NCI-H748 treated with DMSO at 0.1 percent for 48 hours (cell line): ENCODE measurements at places on chromosomes 11 and 22.
A peak's percentile ranks its signal among the peaks of the same experiment; 100 is the strongest.

DNA sequence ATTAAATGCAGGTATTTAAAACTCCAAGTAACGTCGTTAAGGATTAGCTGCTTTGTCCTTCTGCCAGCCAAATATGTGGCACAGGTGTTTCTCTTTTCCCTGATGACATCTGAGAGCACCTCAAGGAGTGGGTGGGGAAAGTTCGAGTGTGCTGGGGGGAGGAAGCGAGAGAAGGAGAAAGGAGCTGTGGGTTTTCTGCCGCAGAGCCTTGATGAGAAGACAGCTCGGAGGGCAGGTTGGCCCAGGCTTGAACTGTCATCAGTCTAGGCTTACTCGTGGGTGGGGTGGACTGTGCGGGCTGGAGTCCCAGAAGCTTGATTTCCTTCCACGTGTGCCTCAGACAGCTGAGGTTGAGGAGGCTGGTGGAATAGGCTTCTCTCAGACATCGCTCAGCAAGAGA is 15.2 kb upstream of the SORL1-AS1 start:
- DNase-seq, result no peak

DNA sequence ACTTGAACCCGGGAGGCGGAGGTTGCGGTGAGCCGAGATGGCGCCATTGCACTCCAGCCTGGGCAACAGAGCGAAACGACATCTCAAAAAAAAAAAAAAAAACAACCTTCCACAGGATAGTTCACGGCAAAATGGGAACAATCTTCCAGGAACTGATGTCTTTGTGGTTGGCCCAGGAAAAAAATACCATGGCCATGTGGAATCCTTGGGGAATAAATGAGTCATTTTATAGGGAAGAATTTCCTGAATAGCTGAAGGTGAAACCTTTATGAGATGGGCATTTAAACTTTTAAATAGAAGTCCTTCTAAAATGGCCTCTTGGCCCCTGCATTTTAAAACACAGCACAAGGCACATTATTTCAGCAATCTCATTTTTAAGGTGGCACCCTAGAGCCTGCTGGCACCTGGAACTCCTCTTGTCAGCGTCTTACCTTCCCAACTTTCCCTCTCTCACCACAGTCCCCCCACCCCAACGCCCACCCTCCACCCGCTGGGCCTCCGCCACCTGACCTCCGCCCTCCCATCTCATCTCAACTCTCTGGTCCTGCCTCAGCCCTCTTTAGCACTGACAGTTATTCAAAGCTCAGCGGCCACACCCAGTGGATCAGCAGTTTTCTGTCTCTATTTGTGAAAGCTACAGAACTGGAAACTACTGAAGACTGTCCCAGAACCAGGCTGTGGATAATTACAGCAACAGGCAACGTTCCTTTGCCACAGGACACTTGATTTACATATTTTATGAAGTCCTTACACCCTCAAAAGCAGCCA is 43.1 kb downstream of the SCGB1A1 start:
- DNase-seq, result no peak

DNA sequence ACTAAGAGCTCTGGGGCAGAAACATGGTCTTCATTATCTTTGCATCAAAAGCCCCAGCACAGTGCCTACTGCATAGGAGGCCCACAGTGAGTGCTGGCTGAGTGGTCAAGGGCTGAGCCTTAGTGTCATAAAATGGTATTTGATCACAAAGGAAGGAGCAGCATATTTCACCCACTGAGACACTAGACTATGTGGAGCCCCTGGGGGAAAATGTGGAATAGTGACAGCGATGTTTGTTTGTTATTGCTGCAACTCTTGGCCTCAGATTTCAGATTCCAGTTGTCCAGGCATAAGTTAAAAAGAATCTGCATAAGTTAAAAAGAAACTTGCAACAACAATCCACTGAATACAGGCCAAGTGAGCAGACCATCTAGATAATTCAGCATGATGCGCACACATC is 7.0 kb downstream of the KIRREL3 start:
- no peak for DNase-seq

- DNase-seq, result no peak
These were observed 1.1 kb upstream of the PYGM start for GRCh38 chr11:64760759-64761420.

DNA sequence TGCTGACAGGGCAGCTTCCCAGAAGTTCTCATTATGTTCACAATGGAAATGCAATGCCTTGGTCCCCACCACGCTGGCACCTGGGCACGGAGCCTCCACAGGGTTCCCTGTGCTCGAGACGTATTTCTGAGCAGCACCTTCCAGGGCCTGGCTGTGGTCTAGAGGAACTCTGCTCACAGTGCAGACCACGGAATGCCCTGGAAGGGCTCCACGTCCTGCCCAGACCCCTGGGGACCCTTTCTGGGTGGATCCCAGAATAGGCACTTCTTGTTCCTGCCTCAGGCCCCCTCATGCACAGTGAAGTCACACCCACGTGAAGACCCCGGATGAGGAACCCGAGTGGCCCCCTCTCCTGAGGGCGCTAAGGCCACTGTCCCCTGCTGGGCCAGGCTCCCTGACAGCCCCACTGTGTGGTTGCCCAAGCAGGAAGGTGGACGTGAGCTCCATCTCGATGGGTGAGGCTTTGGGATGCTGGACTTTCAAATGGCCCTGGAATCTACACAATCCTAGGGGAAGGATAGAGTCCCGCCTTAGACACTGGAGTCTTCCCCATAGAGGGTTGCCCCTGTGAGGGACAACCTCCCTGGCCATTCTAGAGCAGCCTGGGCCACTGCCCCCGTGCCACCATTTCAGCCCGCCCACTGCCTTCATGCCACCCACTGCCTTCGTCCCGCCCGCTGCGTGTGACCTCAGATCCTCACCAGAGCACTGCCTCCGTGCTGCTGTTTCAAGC is 1106.8 kb downstream of the BRD1 start:
- DNase-seq, result no peak

- DNase-seq, result peak; percentile 37
These were observed 98.3 kb upstream of the CHRM4 start for GRCh38 chr11:46489656-46490560.

DNA sequence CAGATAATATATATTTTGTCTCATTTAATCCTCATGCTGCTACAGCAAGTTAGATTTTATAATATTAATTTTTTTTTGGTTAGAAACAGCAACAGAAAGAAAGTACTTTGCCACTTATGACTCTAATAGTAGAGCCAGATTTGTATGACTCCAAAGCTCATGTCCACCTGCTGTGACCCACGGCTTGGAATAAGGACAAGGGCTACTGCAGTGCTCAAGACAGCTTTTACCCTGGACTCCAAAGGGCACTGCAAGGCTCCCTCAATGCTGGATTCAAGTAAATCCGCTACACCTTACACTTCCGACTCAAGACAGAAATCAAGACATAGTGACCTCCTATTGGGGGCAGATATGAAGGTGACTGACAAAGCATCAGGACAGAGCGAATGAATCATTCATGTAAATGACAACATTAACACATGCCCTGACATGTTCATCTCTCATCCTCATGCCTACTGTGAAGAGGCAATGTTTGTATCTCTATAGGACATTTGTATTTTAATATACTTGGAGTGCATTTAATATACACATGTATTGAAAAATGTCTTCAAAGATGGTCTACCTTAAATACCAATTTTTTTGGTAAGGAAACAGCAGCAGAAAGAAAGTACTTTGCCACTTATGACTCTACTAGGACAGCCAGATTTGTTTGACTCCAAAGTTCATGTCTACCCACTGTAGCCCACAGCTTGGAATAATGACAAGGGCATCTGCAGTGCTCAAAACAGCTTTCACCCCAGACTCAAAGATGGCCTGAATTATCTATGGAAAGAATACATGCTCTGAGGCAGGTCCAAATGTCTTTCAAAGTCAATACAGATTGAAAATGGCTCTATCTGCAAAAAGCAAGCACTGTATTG is 375.6 kb upstream of the CCDC90B start:
- no peak for DNase-seq

DNA sequence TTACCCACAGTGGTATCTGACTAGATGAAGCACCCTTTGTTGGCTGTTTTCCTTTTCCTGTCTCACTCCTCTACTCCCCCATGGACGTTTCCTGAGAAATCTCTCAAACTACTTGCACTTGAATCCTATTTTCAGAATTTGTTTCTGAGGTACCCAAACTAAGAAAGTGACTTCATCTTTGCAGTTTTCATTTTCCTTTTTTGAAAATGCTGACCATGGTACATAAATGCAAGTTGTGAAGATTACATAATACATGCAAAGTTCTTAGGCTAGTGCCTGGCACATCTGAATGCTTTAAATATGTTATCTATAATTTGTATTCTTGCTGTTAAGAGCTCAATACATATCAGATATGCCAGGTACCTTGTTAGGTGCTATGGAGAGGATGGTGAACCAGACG is 644.7 kb upstream of the TENM4 start:
- no peak for DNase-seq

DNA sequence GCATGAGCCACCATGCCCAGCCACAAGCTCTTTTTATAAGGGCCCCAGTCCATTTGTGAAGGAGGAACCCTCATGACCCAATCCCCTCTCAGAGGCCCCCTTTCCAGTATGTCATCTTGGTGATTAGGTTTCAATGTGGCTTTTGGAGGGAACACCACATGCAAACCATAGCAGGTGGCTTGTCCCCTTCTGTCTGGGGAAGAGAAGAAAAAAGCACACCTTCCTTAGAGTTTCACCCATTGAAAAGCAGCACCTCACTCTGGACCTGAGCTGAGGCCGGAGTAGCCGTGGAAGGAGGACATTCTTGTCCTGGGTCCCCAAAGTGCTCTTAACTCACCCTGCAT is 25.4 kb downstream of the NEAT1 start:
- DNase-seq, result no peak

DNA sequence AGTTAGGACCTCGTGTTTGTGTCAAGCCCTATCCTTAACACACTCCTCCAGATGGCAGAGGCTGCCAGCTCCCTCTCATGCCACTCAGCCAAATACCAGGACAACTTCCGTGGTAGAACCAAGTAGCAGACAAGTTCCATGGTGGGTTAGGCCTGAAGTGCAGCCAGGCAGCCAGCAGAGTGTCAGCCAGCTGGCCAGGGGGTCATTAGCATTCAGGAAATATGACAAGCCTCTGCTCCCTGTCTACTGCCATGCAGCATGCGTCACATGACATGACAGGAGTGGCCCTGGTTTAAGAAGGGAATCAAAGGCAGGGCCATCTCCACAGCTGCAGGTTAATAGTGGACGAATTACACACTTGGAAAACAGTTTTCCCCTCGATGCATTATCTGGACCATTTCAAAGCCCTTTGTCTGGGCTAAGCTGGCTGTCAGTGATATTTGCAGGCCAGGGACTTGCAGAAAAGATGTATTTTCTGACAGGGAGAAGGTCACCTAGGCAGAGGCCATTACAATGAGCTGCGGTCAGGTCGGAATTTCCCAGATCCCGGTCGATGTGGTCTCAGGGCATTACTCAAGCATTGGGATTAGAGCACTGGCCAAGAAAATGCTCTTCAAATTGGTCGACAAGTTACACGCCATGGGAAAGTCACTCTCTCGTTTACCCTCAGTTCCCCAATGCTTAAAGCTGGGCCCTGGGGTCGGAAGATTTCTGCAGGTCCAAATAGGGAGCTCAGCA is 461.7 kb upstream of the CADM1 start:
- DNase-seq, result no peak

- no peak for DNase-seq
These were observed 2.0 kb downstream of the KCNJ11 start for GRCh38 chr11:17386331-17387084.

- no peak for DNase-seq
These were observed 187.7 kb downstream of the EFCAB6 start for GRCh38 chr22:43624144-43624998.

- DNase-seq, result no peak
These were observed 152.9 kb downstream of the TENM4 start for GRCh38 chr11:79287952-79288351.

- DNase-seq, result no peak
These were observed 61.9 kb downstream of the SMCO4 start for GRCh38 chr11:93481279-93481678.

DNA sequence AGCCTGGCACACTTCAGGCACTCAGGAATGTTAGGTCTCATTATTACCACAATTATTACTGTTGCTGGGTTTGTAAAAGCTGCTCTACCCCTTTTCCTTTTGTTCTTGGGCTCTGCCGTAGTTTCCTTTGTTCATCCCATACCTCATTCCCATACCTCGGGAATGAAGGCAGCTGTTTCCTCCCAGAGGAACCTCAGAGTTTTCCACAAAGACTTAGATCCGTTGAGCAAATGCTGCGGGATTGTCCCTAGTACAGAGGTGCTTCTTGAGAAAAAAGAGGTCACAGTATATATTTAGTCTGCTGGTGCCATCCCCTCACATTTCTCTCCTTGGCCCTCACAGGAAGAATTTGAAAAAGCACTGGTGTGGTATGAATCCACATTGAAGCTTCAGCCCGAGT is 134.7 kb downstream of the TTC17 start:
- DNase-seq, result no peak

- no peak for DNase-seq
These were observed 72.3 kb downstream of the ETS1 start for GRCh38 chr11:128515086-128515485.

DNA sequence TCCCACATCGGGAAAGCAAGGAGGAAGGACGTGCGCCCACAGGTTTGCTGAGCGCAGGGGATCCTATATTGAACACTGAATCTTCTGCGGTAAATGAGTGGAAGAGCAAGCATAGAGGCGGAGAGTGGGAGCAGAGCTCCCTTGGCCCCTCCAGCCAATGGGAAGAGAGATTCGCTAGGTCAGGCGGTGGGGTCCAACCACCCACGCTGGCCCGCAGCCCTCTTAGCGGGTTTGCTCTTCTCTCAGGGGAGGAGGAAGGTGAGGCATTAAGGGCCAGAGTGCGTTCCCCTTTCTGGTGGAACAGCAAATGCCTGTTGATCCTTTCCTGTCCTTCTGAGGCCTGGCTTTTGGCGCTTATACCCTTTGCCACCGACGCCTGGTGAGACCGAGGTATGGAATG is 10.6 kb downstream of the NLRP14 start:
- no peak for DNase-seq

GRCh38 chr11:27111896-27112295 is 71.3 kb downstream of the BBOX1 start:
- no peak for DNase-seq

- no peak for DNase-seq
These were observed 13.5 kb upstream of the ZNF74 start for GRCh38 chr22:20380486-20380885.

DNA sequence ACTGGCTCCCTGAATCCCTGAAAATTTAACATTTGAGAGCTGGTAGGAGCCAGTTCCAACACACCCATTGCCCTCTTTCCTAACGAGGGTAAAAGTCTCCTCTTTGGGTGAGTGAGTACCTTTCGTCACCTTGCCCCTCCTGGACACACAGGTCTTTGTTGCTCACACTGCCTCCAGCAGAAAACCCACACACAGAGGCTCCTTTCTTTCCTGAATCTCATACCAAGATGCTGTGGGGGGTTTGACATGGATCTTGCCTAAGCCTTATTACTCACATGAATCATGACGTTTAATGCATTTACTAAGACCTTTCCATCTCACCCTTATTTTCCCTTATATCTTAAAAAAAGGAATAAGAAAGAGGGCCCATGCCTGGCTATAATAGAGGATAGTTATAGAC is 53.0 kb downstream of the PARVA start:
- DNase-seq, result no peak

DNA sequence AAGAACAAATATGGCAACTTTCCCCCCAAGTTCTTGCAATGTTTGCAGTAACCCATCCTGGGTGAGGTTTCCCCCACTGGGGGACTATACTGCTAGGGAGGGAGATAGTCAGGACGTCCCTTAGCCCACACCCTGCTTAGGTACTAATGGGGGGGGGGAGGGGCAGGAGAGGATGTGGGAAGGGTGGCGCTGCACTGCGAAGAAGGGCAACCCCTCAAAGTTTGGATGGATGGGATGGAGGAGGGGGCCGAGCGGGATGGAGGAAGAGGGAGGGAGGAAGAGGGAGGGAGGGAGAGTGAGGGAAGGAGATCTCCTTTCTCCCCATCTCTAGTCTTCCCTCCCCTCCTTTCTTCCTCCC is 100.6 kb upstream of the HSD17B12 start:
- DNase-seq, result no peak

- DNase-seq, result no peak
These were observed 24.2 kb downstream of the C22orf31 start for GRCh38 chr22:29037340-29037932.
